Activated naive CD4-positive, alpha-beta T cell (primary cell): ENCODE measurements at places on chromosomes 1 and 21.

DNA sequence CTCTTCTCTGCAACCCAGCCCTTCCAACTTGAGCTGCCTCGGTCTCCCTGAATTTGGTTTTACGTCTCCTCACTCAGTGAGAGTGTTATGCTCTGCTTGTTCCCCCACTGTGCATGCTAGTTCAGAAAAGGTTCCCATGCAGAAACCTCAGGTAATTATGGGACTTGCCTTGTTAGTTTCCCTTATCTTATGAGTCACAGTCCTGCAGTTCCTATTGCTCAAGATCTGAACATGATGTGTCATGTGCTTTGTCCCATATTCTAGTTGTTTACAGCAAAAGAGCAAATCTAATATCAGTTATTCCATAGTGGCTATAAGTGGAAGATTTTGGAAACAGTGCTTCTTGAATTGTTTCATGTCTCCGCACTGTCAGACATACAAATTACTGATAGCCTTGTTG is 74.4 kb downstream of the DUSP10 start:
- DNase-seq: no peak

DNA sequence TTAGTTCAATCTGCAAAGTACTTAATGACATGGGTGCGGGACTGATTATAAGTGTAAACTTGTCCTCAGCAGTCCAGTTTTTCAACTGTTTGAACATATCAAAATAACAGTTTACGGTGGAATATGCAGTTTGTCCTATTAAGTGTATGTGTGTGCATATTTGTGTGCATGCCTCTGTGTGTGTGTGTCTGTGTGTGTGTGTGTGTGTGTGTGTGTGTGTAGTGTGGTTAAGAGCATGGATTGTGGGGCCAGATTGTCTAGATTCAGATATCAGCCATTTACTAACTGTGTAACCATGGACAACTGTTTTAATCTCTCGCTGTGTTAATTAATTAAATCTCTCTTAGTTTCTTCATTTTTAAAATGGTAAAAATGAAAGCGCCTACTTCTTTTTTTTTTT is 39.0 kb downstream of the NEXN start:
- no peak for DNase-seq

DNA sequence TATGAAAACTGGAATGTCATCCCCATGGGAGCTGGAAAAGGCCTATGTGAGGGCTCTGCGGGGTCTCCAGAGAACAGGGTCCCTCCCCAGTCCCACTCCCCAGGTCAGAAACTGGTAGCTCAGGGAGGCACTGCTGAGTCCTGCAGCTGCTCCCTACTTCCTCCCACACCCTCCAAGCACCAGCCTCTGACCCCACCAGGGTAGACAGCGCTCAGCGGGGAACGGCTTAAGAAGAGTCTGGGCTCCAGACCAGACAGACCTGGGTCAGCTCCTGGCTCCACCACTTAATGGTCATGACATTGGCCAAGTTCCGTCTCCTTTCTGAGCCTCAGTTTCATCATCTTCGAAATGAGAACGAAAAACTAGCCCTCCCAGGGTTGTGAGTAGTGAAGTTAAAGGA is 7.2 kb downstream of the LRP8 start:
- no peak for DNase-seq

GRCh38 chr21:14572204-14572780 is 26.2 kb upstream of the SAMSN1 start:
- no peak for DNase-seq

GRCh38 chr1:92701147-92701546 is 83.8 kb downstream of the EVI5 start:
- no peak for DNase-seq

DNA sequence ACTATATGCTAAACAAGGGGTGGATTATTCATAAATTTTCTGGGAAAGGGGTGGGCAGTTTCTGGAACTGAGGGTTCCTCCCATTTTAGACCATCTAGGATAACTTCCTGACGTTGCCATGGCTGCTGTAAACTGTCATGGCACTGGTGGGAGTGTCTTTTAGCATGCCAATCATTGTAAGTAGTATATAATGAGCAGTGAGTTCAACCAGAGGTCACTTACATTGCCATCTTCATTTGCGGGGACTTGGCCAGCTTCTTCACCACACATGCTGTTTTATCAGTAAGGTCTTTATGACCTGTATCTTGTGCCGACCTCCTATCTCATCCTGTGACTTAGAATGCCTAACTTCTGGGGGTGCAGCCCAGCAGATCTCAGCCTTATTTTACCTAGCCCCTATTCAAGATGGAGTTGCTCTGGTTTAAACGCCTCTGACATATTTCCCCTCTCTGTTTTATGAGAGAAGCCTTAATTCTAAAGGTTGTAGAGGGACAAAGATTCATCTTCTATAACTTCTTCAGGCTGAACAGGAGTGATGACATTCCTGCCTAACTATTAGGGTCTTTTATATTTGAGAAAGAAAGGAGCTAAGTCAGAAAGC is 60.4 kb downstream of the DIP2A start:
- DNase-seq: no peak

DNA sequence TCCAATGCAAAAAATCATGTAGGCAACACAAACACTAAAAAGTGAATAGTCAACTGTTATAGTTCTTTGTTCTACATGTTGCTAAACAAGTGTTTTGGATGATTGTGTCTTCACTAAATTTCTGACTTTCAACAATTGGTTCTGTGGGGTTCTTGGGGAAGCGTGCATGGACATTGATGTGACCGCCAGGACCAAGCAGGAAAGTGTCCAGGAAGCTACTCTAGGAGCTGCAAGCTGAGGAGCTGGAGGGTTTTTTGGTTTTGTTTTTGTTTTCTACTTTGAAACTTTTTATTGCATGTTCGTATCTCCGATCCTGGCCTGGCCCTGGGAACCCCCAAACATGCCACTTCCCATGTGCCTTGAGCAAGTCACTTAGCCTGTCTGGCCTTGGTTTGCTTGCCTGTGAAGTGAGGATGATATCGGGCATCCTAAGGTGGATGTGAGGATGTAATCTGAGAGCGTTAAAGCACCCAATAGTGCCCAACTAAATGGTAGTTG is 8.0 kb downstream of the TMPRSS3 start:
- DNase-seq: no peak

- no peak for DNase-seq
Observed at GRCh38 chr21:45464309-45464708, 59.3 kb downstream of the COL18A1 start.

- DNase-seq: no peak
Observed at GRCh38 chr1:32142446-32143301, 34.8 kb downstream of the KPNA6 start.

- DNase-seq: no peak
Observed at GRCh38 chr1:187474336-187474735, 645.6 kb downstream of the PLA2G4A start.

DNA sequence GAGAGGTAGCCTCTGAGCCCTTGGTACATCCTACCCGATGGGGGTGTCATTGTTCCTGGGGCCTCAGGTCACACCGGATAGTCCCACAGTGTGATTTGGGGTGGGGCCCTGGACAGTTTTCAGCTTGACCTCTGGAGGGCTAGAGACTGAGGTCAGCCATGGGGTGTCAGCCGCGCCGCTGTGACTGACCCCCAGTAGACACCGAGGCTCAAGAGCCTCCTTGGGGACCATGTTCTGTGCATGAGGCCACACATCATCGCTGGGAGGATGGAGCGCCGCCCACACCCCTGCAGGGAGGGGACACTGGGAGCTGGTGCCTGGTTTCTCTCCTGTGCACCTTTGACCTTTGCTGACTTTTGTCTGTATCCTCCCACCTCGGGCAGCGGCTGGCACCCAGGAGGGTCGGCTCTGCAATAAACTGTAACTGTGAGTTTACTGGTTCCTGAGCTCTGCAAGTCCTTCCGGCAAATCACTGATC is 22.6 kb downstream of the ITGB2 start:
- no peak for DNase-seq

- no peak for DNase-seq
Observed at GRCh38 chr1:30336550-30337323, 386.6 kb downstream of the MATN1 start.

- no peak for DNase-seq
Observed at GRCh38 chr1:6012529-6013318, 20.5 kb upstream of the NPHP4 start.

DNA sequence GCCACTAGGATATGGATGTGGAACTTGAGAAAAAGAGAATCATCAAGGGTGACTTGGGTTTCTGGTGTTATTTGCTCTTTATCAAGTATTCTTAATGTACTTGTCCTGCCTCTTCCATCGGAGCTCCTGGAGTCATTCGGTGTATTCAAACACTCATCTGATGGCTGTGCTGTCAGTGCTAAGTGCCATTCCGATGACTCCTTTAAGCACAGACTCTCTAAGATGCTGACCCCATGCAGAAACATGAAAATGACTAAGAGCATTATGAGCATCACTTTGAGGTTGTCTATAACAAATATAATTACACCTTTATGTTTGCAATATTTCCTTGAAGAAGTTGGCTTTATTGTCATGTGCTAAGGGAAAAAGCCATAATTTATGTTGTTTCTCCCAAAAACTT is 11.3 kb upstream of the RPL5 start:
- no peak for DNase-seq

DNA sequence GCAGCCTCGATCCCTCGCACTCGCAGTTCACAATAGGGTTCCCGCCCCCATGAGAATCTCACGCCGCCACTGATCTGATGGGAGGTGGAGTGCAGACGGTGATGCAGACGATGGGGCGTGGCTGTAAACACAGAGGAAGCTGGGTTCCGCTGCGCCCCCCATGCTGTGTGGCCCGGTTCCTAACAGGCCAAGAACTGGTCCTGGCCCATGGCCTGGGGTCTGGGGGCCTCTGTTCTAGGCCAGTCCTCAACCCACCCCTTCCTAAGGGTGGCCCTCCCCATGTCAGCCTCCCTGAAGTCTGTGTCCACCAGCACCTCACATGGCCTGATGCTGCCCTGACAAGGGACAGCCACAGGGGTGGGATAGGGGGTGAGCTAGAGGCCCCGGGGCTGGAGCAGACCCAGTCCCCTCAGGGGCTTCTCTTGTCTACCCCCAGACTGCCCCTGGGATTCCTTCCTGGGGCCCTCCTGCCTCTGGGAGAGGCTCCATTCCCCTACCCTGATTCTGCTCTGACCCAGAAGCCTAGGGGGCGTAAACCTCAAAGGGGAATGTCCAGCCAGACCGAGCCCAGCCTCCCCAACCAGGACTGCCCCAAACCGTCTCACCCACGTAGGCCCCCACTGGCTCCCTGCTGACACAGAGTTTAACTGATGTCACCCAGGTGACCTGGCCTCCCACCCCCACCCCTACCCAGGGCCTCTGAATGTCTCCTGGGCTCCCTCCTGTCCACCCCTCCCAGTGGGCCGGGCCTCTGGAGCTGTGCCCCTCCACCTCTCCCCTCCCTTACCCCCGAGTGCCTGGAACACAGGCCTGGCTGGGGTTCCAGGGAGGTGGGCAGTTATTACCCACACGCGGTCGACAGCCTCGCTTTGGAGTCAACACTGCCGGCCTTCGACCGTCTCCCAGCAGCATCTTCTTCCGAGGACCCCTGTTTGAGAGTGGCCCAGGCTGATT is 14.8 kb upstream of the ARHGEF16 start:
- no peak for DNase-seq
